ENCODE measurements at places on chromosomes 13 and 19.

- no peak for DNase-seq
These were observed 2.6 kb downstream of the ZNF71 start for GRCh38 chr19:56597696-56598095.

- DNase-seq, result no peak
These were observed 279.8 kb downstream of the MTUS2 start for GRCh38 chr13:29099781-29100406.

DNA sequence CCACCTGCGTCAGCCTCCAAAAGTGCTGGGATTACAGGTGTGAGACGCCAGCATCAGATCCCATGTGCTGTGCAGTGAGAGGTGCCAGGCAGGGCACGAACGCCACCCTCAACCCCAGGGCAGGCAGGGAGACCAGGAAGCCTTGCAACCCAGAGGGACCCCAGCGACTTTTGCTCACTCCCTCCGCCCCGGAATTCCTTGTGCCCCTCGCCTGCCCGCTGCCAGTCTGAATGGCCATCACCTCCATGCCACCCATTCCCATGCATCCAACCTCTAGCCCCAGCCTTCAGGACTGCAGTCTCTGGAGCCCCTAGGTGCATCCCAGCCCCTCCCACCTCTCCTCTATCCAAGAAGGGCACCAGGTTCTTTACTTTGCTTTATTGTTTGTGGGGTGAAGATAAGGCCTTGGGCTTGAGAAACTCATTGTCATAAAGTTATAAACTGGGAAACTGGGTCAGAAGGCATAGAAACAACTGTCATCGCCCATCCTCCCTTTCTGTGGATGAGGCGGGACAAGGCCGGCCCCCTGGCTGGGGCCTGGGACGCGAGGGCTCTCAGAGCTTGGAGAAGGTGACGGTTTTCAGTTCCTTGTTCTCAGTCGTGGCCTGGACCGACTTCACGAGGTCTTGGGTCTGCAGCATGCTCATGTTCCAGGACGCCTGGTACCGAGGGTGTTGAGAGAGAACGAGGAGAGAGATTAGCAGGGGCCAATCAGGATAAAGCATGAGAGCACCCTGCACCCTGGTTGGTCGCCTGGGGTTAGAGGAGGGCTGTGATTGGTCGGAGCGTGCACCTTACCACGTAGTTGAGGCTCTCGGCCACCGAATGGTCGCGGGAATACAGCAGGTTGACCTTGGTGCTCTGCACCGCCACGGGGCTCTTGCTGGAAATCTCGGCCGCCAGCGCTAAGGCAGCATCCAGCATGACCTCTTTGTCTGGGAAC lies 2.6 kb upstream of the LGALS4 start:
- no peak for DNase-seq

- DNase-seq, result no peak
These were observed 79.9 kb upstream of the RAP2A start for GRCh38 chr13:97353927-97354675.

DNA sequence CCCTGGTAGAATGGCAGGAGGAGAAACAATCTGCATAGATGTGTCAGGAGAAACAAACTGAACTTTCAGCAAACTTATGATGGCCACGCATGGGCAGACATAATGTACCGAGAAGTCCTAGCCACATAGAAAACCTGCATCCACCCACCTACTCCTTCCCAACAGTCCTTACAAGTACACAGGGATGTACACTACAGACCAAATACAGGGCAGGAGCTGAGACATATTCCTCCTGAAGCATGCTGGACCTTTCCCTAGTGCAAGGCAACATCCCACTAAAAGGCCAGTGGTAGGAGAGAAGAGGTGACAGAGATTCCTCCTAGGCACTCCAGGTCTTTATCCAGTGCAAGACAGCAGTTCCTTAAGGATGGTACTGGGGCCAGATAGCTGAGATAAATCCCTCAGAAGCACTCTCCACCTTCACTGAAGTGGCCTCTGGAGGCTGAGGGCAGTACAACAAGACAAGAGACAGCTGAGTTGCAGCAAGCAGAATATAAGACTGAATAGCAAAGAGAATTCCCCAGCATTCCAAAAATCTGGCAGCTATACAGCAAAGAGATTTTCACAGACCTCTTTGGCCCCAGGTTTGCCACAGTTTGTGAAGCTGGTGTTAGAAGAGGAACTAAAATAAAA lies 18.3 kb downstream of the VWA8 start:
- DNase-seq, result no peak

DNA sequence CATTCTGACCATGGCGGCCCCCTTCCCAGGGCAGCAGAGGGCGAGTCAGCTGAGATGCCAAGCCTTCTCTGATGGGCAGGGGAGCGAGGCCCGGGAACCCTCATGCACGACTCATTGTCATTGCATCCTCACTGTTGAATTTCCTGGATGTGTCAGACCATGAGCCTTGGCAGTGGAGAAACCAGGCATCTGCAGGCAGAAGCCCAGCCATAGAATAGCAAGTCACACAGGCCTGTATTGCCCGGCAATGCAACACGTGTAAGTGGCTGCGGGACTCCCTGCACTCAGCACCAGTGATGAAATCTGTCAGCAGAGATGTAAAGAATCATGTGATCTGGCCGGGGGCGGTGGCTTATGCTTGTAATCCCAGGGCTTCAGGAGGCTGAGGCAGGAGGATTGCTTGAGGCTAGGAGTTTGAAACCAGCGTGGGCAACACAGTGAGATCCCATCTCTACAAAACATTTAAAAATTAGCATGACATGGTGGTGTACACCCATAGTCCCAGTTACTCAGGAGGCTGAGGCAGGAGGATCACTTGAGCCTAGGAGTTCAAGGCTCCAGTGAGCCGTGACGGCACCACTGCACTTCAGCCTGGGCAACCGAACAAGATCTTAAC lies 199.7 kb downstream of the KATNAL1 start:
- DNase-seq, result no peak

- no peak for DNase-seq
These were observed 8.1 kb upstream of the SDHAF1 start for GRCh38 chr19:35986664-35987570.

- DNase-seq, result no peak
These were observed 156.5 kb downstream of the KCNRG start for GRCh38 chr13:50171590-50172282.

DNA sequence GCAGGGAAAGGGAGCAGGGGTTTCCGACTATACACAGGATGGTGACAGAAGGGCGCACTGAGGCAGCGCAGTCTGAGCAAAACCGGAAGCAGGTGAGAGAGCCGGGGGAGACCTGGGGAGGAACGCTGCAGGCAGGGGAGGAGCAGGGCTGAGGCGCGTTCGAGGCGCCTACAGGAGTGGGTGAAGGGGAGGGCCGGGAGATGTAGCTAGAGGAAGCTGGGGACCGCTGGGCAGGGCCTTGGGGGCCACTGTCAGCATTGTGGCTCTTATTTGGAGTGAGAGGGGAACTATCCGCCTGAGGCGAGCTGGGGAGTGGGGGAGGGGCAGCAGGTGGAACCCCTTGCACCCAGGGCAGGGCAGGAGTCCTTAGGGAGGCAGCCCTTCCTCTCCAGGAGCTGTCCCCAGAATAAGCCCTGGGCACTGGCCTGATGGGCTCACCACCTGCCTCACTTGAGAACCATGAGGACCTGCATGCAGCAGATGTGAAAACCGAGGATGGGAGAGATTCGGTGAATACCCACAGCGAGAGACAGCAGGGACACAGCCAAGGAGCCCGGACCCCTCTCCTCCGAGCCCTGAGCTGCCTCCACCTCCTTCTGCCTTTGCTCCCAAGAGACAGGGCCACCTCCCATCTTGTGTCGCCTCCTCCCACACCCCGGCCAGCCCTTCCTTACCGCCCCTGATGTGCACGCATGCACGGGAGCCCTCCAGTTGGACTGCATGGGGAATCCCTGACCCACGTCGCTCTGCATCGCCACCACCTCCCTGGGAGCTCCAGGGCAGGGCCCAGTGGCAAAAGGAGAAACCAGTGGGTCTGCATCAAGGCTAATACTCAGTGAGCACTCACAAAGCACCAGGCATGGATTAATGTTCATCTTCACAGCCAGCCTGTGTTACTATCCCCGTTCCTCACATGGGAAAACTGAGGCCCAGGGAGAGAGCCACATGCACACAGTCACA lies 10.3 kb downstream of the AKT2 start:
- DNase-seq, result no peak

DNA sequence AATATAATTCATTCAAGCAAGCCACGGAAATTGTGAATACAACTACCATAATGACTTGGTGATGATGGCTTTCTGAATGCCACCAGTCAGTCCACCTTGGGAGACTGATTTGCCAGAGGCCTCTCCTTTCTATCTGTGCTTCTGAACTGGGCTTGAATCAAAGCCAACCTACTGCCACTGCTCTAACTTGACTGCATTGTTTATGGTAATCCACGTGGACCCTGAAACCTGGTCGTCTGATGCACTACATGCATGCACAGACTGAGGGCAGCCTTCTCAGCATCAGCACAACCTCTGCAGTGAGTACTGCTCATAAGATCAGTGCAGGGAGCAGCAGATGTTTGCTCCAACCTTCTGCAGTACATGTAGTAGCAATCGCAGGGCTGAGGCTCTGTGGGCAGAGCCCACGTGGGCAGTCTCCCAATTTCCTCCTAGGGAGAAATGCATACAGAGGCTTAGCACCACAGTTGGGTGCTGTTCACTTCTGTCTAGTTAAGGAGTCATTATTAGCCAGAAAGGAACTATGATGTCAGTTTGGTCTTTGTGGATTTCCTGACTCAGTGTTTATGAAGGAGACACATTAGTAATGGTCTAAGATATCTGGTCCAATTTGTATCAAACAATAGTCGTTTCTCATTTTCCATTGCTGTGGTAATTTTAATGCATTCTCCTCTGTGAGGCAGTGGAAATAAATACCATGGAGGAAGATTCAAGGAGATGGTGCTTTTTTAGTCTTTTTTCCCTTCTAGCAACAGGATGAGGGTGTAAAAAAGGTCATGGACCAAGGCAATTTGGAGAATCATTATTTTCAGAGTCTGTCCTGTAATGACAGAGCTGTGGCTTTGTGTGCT lies 82.5 kb downstream of the AKAP11 start:
- DNase-seq, result no peak

DNA sequence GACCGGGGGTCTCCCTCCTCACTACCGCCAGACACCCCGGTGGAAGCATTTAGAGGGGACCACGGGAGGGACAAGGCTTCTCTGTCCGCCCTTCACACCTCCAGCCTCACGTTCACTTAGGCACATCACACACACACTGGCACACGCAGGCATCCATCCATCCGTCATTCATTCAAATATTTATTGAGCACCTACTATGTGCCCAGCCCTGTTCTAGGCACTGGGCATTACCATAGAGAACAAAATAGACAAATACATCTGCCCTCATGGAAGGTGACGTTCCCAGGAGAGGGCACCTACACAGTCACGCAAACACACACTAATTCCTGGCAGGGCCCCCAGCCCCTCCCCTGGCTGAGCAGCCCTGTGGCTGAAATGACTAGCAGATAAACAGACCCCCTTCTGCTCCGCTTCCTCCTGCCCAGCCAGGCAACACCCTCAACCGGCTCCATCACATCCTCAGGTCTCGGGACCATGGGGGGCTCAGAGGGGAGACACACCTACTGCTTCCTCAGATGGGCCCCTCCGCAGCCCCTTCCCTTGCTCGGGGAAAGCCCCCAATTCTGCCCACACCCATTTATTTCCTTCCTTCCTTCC lies 3.7 kb upstream of the NOP53 start:
- DNase-seq, result no peak

- no peak for DNase-seq
These were observed 188.3 kb downstream of the KLF12 start for GRCh38 chr13:73945871-73946270.

DNA sequence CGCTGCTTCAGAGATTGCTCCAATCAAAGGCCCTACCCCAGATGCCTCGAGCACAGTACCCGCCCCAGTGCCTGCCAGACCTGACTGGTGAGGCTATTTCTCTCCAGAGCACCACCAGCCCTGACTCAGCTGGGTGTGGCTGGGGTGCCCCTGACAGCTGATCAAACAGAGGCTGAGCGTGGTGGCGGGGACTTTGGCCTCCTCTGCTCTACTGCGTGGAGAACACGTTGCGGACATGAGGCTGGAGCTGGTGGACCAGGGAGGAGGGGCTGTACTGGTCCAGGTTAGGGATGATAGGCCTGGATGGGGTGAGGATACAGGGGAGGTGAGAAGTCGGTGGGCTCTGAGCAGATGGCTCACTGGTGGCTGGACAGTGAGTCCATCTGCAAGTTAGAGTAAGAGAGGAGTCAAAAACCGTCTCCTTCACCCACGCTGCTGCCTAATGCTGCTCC lies 3.5 kb upstream of the DOCK6 start:
- no peak for DNase-seq

DNA sequence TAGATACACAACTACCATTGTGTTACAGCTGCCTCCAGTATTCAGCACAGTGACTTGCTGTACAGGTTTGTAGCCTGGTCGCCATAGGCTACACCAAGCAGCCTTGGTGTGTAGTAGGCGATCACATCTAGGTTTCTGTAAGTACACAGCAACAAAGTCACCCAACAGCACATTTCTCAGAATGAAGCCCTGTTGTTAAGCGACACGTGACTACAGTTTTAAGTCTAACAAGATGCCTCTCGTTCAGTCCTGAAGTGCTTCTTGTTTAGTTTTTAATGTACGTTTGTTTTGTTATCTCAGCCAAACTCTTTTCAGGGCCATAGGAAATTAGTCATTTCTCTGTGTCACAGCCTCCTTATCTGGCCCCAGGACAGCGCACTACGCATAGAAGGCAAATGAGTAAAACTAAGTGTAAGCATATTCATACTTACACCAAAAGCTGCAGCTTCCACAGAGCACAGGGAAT lies 50.0 kb upstream of the GPR183 start:
- DNase-seq, result no peak

- DNase-seq, result no peak
These were observed 170.1 kb downstream of the OLFM4 start for GRCh38 chr13:53198736-53199135.

DNA sequence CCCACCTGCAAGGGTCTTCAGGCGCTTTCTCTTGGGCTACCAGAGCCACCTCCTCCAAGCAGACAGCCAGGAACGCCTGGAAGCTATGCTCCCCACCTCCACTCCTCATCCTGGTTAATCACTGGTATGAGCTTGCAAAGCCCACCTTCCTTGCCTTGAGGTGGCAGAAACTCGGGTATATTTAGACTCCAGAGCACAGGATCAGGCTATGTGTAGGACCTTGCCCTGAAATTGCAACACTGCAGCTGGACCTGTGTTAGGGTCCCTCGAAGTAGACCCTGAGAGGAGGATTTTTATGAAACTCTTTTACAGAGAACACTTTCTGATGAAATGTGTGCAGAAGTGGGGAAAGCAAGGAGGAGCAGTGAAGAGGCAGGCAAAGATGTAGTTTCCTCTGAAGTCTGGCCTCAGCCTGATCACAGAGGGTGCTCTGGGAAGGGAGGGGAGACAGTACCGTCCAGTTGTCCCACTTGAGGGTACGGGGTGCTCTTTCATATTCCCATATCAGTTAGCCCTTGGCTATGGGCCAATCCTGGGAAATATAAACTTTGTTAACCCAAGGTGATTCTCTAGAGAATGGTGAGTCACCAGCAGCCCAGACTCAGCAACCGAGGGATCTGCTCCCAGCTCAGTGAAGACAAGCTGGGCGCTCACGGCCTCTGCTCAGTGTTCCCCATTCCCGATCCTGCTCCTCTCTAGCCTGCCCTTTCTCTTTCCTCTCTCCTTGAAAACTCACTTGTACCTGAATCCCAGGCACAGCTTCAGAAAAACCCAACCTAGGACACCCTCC lies 157.9 kb downstream of the UQCRFS1 start:
- DNase-seq, result no peak

Measured in progenitor cell of endocrine pancreas (in vitro differentiated cells).